ENCODE measurements at places on chromosomes 4 and X. TPM values are rescaled to one million over a fixed set of nuclear protein-coding genes. Genes with fewer than 3 reads are reported as not detected.

Gene MAGEA6
- not detected for polyA plus RNA-seq

Gene TMEM164
- 3.9 TPM for polyA plus RNA-seq

Gene AFAP1
- 1.6 TPM for polyA plus RNA-seq

- DNase-seq, result no peak
These were observed 513.7 kb downstream of the TLL1 start for GRCh38 chr4:166386491-166387360.

DNA sequence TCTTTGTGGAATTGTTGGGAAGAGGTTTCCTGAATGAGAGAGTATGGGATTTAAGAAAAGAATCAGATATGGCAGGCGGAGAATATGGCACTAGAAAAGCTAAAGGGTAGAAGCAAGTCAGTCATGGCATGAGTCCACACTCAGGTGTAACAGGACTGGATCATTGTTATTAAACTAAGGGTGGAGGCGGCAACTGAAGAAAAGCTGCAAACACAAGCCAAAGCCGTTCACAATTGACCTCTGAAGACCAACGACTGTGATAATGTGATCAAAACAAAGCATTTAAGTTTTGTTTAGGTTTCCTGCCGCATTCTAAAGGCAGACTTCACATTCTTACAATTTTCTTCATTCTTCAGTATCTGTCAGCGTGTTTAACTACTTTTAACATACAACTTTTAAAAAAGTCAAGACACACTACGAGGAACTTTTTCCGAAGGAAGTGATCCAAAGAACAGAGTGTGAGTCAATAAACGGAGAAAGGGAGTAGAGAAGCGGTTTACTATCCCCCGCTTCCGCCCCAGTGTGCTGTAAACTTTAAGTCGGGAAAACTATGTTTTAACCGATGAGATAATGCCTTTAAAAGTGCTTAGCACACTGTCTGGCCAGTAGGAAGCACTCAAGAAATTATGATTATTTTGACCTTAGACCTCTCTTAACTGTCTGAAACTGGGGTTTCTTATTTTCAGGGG, 909 bp upstream of the SLAIN2 start:
- DNase-seq, result no peak

- DNase-seq, result no peak
These were observed 132.2 kb downstream of the NKX6-1 start for GRCh38 chr4:84366907-84367306.

- DNase-seq, result no peak
These were observed 574 bp upstream of the CFAP97 start for GRCh38 chr4:185204238-185204910.

- DNase-seq, result no peak
These were observed 19.7 kb upstream of the RBM47 start for GRCh38 chr4:40649321-40649720.

GRCh38 chr4:138330531-138330930, 88.4 kb upstream of the SLC7A11 start:
- no peak for DNase-seq

GRCh38 chr4:113472864-113473263, 288.7 kb downstream of the CAMK2D start:
- no peak for DNase-seq

- DNase-seq, result no peak
These were observed 266.3 kb upstream of the NOCT start for GRCh38 chr4:138749303-138749702.

- DNase-seq, result no peak
These were observed 323.8 kb downstream of the FBXW7 start for GRCh38 chr4:152211936-152212653.

- no peak for DNase-seq
These were observed 7.3 kb upstream of the GSX2 start for GRCh38 chr4:54092405-54093323.

- no peak for DNase-seq
These were observed 118.3 kb upstream of the PDE5A start for GRCh38 chr4:119746951-119747350.

- DNase-seq, result no peak
These were observed 307.4 kb downstream of the DCHS2 start for GRCh38 chr4:154184238-154184637.

Measured in spleen (tissue), 13 donors.